ENCODE measurements at places on chromosomes 2 and 18.

- no peak for DNase-seq
These were observed 8.9 kb downstream of the TACR1 start for GRCh38 chr2:75190271-75190990.

DNA sequence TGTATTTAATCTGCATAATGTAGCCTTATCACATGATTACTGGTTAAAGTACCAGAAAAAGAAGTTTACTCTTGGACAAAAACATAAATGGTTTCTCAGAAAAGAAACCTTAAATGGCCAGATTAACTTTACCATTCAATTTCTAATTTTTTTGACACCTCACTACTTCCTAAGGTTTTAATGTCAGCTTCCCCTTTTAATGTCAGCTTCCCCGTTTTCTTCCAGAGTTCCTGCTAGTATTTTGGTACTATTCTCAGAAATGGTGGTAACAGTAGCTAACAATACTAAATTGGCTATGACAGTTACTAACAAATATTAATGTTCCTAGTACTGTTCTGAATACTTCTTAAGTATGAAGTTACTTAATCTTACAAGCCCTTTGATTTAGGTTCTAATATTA, 22.4 kb upstream of the SLC8A1 start:
- no peak for DNase-seq

GRCh38 chr2:221103930-221104329, 468.2 kb downstream of the EPHA4 start:
- DNase-seq = no peak

DNA sequence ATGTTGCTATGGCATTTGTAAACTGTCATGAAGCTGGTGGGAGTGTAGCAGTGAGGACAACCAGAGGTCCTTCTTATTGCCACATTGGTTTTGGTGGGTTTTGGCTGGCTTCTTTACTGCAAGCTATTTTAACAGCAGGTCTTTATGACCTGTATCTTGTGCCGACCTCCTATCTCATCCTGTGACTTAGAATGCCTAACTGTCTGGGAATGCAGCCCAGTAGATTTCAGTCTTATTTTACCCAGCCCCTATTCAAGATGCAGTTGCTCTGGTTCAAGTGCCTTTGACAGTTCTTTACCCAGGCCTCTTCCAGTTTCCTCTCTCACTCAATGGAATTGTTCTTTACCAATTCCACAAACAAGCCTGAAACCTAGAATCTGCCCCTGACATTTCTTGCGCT, 145.1 kb downstream of the KCNE4 start:
- no peak for DNase-seq

DNA sequence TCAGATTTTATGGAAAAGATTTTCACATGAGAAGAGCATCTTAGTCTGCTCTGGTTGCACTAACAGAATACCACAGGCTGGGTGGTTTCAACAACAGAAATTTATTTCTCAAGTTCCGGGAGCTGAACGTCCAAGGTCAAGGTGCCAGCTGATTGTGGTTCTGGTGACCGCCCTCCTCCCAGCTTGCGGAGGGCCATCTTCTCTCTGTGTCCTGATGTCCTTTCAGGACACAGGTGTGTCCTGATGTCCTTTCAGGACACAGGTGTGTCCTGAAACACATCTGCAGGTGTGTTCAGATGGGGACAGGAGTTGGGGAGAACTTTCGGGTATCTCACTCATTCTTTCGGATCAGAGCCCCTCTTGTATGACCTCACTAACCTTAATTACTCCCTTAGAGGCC, 374.9 kb downstream of the SOX11 start:
- no peak for DNase-seq

DNA sequence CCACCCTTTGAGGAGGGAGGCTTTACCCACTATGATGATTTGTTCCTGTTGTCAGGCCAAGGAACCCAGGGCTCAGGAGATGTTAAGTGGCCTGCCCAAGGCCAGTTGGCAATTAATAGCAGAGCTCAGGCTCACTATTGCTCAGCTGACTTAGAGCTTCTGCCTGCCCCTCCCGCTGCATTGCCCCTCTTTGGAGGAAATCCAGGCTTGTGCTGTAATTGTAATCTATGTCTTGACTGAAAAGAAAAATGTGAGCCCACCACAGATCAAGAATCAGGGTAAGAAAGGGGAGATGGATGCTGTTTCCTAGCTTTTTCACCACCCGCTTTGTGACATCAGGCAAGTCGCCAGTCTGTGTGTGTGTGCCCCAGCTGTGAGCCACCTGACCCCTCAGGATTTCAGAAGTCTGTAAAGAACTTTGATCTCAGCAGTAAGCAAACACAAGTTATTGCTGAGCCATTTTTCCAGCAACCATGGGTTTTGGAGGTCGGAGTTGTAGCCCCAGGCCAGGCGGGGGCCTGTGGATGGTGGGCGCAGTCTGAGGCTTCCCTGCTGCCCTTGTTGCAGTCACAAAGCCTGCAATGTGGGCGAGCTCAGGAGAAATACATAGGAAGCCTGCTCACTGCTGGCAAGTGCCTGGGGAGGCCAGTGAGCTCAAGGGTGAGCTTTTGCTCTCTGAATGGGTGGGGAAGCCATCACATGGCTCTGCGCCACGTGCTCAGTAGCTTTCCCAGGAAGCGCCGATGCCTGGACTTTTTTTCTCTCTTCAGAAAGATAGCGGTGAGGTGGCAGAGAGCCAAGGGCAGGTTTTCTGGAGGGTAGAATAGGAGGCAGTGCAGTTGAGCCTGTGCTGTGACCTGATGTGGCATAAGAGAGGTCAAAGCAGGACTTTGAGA, 6.1 kb downstream of the CABLES1 start:
- DNase-seq = no peak

- DNase-seq = no peak
These were observed 8.3 kb upstream of the VWA3B start for GRCh38 chr2:98078701-98079100.

DNA sequence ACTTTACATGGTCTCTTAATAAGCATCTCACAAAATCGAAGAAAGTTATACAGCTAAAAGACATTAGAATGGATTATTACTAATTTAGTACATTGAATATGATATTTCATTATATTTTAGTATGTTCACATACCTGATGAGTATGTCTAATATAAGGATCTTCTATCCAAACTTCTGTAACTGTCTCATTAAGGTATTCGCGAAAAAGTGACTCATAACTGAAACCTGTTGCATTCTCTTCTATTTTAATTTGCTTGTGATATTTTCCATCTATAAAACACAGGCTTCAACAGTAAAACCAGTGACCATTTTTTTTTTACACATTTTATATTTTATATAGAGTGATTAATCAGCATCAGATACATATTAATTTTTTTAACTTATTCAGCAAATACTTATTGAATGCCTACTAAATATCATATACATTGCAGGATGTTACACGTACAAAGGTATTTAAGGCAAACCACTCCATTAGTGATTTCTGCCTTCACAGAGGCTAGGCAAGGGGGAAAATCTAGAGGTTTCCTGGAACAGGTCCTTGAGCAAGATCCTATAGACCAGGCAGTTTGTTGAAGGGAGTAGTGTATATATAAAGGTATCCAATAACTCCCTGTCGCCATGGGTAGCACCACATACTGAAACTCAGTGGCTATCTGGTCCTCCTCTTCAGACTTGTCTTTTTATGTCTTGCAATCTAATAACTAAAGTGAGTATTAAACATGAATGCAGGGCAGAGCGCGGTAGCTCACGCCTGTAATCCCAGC, 9.3 kb downstream of the MITD1 start:
- DNase-seq = no peak

DNA sequence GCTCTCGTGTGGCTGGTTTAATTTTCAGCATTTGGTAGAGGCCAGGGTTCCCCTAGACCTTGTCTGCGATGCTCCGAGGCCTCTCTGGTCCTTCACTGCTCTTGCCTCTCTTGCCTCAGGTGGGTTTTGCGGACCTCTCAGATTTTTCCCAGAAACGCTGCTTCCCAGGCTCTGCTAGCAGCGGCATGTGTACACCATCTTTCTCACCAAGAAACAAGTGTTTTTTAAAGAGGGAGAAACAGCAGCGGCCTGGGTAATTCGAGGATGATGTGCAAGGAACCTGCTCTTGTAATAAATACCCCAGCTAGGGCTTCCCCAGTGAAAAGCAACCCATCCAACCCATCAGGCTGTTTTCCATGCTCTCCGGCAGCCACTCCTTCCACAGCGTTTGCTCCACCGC, 33.5 kb upstream of the COL6A3 start:
- DNase-seq = no peak

DNA sequence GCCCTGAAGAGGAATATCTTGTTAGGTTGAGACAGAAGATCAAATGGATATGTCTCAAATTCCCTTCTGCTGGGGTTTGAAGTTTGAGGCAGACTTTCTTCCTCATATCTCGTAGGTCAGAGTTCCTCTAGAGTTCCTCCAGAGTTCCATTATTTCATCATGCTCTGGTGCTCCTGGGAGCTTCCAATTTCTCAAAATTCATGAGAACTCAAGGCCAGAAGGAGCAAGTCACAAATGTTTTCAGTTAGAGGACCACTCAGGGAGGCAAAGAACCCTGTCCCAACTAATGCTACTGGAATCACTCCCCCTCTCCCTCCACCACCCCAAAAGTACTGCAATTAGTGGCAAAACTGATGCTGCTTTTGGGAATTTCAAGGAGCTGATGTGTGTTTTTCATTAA, 115.7 kb upstream of the RBMS1 start:
- no peak for DNase-seq

GRCh38 chr2:100107440-100107839, 35.0 kb downstream of the AFF3 start:
- no peak for DNase-seq

GRCh38 chr2:72983500-72984161, 66.3 kb downstream of the EMX1 start:
- no peak for DNase-seq

DNA sequence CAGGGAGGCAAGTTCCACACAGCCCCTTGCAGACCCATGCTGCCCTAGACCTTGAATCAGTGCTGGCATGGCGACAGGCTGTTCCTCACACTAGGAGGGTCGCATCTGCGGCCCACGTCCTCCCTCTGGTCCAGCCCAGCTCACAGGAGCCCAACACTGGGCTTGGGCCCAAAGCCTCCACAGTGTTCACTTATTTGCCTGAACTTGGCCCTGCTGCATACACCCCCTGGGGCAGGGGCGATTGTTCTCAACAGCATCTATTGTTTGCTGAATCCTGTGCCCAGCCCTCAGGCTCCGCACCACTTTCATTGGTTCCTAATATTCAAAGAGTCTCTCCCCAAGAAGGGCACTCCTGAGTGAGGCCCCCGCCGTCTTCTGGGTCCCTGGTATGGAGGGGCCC, 90.7 kb downstream of the ZBTB7C start:
- no peak for DNase-seq

- DNase-seq = no peak
These were observed 38.1 kb downstream of the ME2 start for GRCh38 chr18:50917021-50917420.

- no peak for DNase-seq
These were observed 1.3 kb downstream of the CIAO1 start for GRCh38 chr2:96267159-96267971.

GRCh38 chr18:3074087-3074486, 61.1 kb upstream of the LPIN2 start:
- DNase-seq = no peak

DNA sequence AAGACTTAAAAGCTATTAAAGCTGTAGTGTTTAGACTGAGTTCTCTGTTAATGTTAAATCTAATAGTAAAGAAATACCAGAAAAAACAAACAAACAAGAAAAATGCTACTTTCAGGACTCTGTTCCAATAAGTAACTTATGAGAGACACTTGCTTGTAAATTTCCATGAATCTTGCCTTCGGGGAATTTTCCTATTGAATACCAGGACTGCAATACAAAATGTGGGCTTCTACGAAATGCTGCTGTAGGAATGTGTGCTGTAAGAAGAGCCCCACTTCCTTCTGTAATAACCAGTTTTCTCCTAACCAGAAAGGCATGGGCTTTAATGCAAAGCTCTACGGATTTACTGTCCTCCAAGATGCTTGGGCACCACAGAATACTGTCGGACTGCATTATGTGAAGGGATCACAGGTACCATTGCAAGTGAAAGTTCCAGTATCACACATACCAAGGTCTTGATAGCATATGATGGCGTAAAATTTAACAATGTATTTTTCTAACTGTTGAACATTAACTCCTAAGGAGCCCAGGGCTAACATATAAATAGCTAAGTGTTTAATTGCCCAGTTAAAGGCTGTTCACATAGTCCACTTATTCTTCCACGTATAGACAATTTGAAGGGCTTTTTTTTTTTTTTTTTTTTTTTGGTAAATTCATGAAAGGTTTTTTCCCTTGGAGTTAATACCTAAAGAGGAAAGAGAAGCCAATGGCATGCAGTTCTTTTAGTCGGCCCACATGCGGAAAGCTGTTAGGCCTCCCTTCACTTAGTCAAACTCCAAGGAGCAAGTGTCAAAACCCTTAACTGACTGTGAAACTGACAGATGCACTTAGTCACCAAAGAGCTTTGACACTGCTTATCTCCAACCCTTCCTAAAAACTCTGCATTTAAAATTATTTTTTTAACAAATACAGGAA, 564.0 kb upstream of the POU3F3 start:
- no peak for DNase-seq

- DNase-seq = peak; percentile 42
These were observed 114.8 kb downstream of the PLB1 start for GRCh38 chr2:28610583-28611201.

GRCh38 chr2:43019025-43019367, 207.4 kb downstream of the ZFP36L2 start:
- DNase-seq = no peak

GRCh38 chr2:226837787-226838603, 2.1 kb downstream of the RHBDD1 start:
- DNase-seq = no peak

DNA sequence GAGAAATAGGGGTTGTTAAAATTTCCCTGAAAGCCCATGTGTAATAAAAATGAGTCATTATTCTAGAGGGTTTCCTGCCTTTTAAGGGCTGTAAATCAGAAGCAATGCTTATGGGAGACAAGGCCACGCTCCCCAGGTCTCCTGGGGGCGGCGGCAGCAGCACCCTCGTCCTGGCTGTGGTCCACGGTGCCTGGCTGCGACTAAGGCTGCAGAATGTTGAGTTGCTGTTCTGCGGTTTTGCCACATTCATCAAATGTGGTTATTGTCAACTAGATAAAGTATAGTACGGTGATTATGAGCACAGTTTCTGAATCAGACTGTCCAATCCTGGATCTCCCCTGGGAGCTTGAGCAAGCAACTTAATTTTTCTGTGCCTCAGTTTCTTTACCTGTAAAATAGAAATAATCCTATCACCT, 11.9 kb upstream of the AGFG1 start:
- no peak for DNase-seq

GRCh38 chr2:153519257-153519875, 40.8 kb upstream of the RPRM start:
- peak; percentile 53 for DNase-seq

DNA sequence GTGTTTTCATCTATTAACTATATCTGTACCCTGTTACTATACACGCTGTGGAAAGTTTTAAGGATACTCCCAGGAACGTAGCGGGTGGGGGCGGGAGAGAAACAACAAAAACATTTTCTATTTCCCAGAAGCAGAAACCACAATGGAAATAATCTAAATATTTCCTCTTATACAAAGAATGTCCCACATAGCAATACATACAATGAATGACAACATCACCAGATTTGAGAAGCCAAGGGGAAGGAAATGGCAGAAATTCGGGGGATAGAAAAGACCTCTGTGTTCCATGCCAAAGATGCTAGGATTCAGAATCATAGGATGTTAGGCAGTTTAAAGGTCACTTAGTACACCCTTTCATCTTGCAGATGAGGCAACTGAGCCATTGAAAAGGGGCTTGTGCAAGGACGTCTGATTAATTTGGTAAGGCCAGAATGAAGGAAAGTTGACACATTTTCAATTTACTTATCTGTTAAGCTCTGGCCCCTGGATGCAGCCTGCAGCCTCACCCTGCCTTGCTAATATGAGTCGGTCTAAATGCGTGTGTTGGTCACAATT, 41.1 kb upstream of the SCYGR1 start:
- no peak for DNase-seq

- no peak for DNase-seq
These were observed 26.8 kb downstream of the GLI2 start for GRCh38 chr2:120762341-120763061.

All from SW 1271 (cell line).